A375 (cell line): ENCODE measurements at places on chromosomes 2 and 18. TPM values are rescaled to one million over a fixed set of nuclear protein-coding genes. Genes with fewer than 3 reads are reported as not detected.

Gene CAPN14
- 0.88 and 0.98 TPM in 2 replicates for total RNA-seq

Gene GLI2
- total RNA-seq, result 4.7 and 12.9 TPM in 2 replicates

Gene HAAO
- total RNA-seq, result not detected in 2 replicates

Gene ALPP
- total RNA-seq, result 0.13 and 0.26 TPM in 2 replicates

Gene PAIP2B
- 0.27 and 0.34 TPM in 2 replicates for total RNA-seq
